Activated CD8-positive, alpha-beta memory T cell treated with anti-CD3 and anti-CD28 coated beads for 1 hour (primary cell): ENCODE measurements at places on chromosomes 5 and 9.
A peak's percentile ranks its signal among the peaks of the same experiment; 100 is the strongest.

DNA sequence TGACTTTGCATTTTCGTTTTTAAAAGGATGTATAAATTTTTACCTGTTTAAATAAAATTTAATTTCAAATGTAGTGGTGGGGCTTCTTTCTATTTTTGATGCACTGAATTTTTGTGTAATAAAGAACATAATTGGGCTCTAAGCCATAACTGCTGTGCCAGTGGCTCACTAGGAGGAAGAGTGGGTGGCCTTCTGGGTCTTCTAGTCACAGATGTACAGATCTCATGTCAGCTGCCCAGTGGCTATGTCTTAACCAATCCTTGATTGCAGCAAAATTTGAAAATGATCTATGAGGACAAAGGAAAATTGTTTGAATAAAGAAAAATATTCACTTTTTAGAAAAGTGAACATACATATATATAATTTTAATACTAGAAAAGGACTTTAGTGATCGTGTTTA is 5.4 kb downstream of the CTSL start:
- no peak for DNase-seq

DNA sequence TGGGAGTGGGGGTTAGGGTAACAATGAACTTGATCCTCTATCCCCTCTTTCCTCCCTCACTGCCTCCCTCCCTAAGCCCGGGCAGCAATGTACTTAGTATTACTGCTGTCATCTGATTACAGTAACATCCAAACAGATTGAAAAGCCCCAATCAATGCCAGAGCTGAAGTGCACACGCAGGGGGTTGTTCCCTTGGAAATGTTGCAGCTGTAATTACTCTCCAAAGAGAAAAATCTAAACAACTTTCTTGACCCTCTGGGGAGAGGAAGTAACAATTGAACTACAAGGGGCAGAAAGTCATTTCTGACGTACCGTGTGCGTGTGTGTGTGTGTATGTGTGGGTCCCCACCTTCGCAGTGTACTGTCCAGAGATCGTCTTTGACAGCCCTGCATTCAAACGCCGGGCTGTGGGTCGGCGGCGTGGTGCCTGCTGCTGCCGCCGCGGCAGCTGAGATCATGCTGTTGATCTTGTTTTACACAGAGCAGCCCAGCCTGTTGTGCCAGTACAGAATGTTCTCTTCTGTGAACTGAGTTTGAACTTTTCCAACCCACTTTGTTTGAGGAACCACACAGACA is 66.0 kb upstream of the KLF9 start:
- no peak for DNase-seq

GRCh38 chr5:88518131-88519016 is 249.7 kb upstream of the TMEM161B start:
- no peak for DNase-seq

- no peak for DNase-seq
These were observed 183.2 kb downstream of the ACTL7B start for GRCh38 chr9:108672475-108673190.

DNA sequence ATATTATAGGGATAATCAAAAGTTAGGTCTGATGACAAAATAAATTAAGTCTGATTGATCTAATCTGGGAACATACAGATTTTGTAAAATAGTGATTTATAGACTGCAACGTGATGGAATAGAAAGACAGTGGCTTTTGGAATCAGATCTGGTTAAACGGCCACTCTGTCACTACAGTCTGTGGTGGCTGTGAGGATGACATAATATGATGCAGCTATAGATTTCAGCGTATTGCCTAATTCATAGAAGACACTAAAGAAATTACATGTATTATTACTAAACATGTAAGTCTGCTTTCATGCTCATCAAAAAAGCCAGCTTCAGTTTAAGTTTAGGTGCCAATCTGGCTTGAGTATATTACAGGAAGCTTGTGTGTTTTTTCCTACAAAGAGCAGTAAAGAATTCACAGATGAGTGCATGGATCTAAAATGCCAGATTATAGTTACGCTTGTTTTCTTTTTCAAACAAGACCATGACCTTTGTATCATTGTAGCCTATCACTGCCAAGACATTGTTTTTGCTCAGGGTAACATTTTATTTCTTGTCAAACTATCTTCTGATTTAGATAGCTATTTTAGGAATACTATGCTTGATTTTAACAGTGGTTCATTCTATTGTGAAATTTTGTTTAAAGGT is 25.7 kb downstream of the CPEB4 start:
- DNase-seq = no peak

- DNase-seq = no peak
These were observed 4.4 kb upstream of the SLC25A51 start for GRCh38 chr9:37908283-37908682.

GRCh38 chr9:33414889-33415500 is 12.6 kb upstream of the AQP7 start:
- no peak for DNase-seq

GRCh38 chr9:106177216-106177615 is 482.9 kb downstream of the TMEM38B start:
- no peak for DNase-seq

- no peak for DNase-seq
These were observed 73.5 kb downstream of the WWC1 start for GRCh38 chr5:168364750-168365550.

DNA sequence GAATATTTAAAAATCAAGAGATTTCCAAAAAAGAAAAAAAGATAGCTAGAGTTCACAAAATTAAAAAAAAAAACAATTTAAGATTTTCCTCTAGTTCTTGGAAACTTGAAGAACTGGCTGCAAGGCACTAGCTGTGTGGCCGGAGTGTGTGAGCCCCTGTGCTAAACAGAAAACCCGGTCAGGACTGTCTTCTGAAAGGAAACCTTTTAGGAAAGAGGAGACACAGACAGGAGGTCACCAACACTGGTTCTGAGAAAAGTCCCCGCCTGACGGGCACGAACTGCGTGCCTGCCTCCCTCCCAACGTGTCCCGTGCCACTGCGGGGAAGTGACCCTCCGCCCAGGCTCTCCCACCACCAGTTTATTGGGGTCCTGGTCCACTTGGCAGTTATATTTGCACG is 15.2 kb downstream of the TTF1 start:
- no peak for DNase-seq

- no peak for DNase-seq
These were observed 27.9 kb downstream of the USP20 start for GRCh38 chr9:129863059-129863690.

- no peak for DNase-seq
These were observed 208.3 kb downstream of the SPATA31D1 start for GRCh38 chr9:82196622-82197441.

DNA sequence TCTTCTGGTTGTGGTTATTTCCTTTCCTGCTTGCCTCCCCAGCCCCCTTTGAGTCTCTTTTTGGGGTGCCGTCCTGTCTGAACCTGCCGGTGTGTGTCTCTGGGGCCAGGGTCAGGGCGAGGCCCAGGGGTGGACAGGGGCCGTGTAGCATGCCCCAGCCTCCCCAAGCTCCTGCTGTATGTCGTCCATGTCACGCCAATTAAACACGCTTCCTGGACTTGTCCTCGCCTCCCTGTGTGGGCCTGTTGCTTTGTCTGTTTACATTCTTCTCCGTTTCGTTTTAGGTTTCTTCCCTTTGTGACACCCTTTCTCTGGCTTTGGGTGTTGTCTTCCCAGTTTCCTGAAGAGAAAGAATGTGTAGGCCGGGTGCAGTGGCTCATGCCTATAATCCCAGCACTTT is 28.5 kb upstream of the HMCN2 start:
- no peak for DNase-seq

DNA sequence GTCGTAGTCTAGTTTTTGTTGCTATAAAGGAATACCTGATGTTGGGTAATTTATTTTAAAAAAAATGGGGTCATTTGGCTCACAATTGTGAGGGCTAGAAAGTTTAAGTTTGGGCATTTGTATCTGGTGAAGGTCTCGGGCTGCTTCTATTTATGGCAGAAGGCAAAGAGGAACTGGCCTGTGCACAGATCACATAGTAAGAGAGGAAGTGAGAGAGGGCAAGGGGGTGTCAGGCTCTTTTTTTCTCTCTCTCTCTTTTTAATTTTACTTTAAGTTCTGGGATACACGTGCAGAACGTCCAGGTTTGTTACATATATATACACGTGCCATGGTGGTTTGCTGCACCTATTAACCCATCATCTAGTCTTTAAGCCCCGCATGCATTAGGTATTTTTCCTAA is 453.3 kb downstream of the DIRAS2 start:
- no peak for DNase-seq

DNA sequence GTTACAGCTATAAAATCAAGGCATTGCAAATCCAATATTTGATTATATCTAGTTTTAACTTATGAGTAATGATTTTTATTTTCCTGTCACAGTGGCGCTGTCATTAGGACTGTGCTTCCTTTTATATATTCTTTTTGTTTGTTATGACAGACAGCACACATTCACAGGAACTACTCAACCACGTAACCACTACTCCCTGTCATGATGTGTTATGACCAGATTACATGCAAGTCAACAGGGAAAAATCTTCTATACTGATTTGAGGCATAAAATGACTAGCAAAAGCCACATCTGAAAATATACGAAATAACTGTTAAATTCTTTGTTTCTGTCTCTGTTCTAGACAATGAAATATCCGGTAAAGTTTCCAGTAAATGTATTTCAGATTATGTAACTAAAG is 25.4 kb downstream of the SREK1 start:
- no peak for DNase-seq

GRCh38 chr5:156221816-156222215 is 105.1 kb upstream of the SGCD start:
- DNase-seq = no peak

DNA sequence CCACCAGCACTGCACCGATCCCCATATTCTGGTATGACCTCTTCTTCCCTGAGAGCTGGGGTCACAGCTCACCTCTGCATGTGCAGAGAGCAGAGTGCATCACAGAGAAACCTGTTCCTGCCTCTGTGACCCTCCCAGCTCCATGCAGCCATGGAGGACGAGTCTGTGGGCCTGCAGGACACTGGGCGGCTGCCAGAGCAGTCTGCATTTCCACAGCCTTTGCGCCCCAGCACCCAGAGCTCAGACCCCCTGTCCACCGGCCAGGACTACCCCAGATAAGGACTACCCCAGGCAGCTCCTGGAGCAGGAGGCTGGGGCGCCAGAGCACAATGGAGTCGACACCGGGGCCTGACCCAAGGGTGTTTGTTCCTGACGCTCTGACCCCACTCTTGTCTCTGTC is 308.1 kb upstream of the IRX1 start:
- DNase-seq = no peak

- no peak for DNase-seq
These were observed 58.4 kb downstream of the HABP4 start for GRCh38 chr9:96508227-96508940.

- DNase-seq = no peak
These were observed 105.2 kb upstream of the DHFR start for GRCh38 chr5:80759866-80760577.

DNA sequence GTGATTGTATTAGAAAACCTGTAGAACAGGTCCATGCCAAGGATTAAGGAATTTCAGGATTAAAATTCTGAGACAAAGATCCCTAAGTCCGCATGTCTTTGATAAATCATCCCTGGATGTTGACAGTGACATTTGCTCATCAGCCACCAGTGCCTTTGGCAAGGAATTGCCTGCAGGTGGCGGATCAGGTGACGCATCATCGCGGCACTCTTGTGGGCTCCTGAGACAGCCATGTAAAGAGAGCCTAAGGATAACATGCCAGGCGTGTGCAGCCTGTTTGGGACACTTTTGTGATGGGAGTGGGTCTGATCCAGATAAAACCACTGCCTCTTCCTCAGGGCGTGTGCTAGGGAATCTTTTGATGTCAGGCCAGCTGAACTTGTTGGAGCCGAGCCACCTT is 40.6 kb downstream of the ADCY2 start:
- no peak for DNase-seq

- no peak for DNase-seq
These were observed 44.6 kb downstream of the ADAMTS2 start for GRCh38 chr5:179300581-179301180.

- DNase-seq = no peak
These were observed 8.0 kb upstream of the HABP4 start for GRCh38 chr9:96441798-96442445.

- no peak for DNase-seq
These were observed 63.5 kb downstream of the C9orf50 start for GRCh38 chr9:129557192-129558036.

DNA sequence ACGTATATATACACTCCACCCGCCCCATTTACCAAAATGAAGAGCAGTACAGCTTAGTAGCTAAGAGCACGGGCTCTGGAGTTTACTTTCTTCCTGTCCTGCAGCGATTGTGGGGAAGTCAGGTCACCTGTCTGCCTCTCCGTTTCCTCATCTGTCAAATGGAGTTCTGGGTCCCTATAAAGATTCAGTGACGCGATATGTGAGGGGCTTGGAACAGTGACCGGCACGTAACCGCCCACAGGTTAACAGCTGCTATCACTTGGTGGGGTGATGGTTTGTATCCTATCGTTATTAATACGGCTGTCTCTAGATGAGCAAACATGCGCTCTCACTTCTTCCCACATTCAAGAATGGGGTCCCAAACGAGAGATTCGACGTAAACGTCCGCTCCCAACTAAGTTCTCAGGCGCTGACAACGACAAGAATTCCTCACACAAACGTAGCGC is 426 bp downstream of the FAM114A2 start:
- peak; percentile 3 for DNase-seq

GRCh38 chr9:113152699-113153098 is 1.9 kb downstream of the SLC31A2 start:
- DNase-seq = no peak

DNA sequence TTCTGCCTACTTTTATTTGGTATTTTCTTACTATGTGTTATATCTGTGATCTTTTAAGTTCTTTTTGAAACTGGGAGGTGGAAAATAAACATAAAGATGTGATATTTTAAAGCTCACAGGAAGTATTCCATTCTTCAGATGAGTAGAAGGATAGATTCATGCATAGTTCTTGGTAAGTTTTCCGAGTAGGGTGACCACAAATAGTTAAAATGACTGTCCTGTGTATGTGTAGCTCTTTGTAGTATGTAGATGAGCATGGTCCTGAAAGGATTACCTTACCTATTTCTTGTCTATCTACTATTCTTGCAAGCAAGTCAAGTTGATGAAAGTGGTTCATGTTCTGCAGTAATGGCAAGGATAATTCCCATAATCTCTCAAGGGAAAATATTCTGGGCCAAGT is 47.7 kb downstream of the SRFBP1 start:
- no peak for DNase-seq
